ENCODE measurements at places on chromosomes 2 and 18. TPM values are rescaled to one million over a fixed set of nuclear protein-coding genes. Genes with fewer than 3 reads are reported as not detected.
A peak's percentile ranks its signal among the peaks of the same experiment; 100 is the strongest.

SLC9A4 gene
- polyA plus RNA-seq: 13.2 TPM

DNA sequence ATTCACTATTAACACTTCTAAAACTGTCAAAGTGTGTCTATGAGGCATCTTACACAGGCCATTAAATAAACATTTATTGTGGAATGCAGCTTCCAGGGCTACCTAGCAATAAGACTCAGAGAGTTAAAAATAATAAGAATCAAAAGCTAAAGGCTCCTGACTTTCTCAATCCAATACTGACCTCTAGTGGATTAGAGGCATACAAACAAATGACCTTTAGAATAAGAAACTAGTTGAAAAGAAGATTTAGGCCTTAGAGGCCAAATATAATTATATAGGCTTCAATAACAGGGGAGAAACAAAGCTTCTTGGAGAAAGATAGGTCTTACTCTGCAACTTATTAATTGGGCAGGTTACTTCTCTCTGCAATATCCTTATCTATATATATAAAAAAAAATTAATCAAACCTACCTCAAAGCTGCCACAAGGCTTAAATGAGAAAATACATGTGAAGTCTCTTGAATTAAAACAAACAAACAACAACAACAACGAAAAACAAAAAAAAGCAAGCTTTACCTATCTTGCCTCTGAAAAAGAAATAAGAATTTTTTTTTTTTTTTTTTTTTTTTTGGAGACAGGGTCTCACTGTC lies 246.1 kb downstream of the EXOC6B start:
- DNase-seq: peak; percentile 52

DNA sequence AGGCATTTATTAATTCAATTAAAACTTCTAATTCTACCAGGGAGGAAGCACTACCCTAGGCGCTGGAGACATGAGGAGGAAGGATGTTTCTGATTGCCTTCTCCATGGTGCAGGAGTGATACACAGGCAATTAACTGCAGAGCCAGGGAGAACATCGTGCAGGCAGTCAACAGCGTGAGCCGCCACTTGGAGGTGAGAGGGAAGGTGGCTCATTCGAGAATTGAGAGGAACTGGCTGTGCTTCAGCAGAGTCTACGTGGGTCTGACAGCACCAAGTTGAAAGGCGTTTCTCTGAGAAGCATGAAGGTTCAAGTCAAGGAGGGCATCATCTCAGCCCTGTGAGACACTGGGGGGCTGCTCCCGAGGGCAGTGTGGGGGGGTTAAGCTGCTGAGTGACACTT lies 388.7 kb upstream of the MYT1L start:
- DNase-seq: no peak

B3GNT2 gene
- polyA plus RNA-seq: 26.4 TPM

GRCh38 chr18:30618567-30618966 lies 424.0 kb downstream of the DSC3 start:
- DNase-seq: no peak

All from renal pelvis (tissue), 12 donors.